ENCODE measurements at places on chromosomes 4 and X.

DNA sequence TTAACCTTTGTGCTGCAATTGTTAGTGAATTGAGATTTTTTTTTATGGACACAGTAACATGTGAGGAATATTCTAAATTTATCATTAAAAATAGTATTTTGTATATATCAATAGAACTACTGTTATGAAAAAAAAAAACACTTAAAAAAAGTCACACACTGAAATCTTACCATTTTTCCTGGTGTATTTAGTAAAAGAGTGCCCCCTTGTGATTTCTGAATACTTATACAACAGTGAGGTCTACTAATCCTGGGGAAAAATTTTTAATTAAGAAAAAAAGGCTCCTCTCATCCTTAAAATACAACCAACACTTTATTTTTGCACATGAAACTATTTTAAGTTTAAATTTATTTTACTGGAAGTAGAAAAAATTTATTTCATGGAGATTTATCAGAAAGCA, 56.4 kb upstream of the SPOCK3 start:
- no peak for DNase-seq

DNA sequence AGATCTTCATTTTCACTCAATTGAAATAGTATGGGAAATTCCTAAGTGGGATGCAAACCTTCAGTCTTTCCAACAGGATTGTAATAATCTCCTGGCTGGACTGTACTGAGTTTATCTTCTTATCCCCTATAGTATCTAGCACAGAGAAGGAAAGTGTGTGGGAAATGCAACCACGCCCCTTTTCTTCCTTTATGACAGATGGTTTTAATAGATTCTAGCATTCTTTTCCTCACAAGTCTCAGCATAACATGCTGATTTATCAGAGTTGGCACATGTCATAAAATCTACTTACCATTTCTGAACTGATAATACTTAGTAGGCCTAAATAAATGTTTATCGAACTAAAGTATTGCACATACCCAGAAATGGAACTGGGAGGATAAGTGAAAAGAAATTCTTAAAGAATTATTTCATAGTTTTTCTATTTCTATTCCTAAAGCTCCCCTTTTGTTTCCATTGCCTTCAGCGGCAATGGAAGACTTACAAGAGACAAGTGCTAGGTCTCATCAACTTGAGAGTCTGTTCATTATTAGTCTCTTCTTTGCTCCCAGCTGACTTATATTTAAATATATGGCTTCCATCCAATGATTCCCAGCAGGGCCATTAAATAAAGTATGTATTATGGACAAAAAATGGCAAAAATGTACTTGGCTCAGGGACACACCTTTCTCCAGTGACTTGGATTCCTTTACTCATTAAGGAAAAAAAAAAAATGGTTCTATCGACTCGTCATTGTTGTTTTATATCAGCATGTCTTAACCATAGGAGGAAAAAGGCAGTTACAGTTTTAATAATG, 484.5 kb downstream of the IL1RAPL1 start:
- DNase-seq, result no peak

DNA sequence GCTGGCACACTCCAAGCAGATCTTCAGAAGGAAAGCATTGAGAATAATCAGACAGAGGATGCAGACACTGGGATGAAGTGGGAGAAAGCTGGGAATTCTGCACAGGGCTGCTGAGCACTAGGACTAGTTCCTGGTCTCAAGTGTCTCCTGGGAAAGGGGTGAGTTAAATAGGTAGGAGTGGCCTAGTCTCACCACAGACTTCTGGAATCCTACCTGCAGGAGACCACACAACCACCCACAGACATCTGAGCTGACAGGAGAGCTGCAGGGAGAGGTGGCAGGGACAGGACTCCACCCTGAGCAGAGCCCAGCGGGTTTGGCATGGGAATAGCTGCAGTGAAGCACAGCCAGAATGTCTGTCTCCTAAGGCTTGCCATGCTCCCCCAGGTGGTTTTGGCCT, 95.1 kb upstream of the GALNTL6 start:
- no peak for DNase-seq

- DNase-seq, result no peak
Observed at GRCh38 chrX:479273-479981, 92.7 kb upstream of the PPP2R3B start.

- no peak for DNase-seq
Observed at GRCh38 chrX:48626401-48627298, 29.4 kb downstream of the WDR13 start.

- no peak for DNase-seq
Observed at GRCh38 chr4:14400307-14400706, 602.0 kb upstream of the CPEB2 start.

DNA sequence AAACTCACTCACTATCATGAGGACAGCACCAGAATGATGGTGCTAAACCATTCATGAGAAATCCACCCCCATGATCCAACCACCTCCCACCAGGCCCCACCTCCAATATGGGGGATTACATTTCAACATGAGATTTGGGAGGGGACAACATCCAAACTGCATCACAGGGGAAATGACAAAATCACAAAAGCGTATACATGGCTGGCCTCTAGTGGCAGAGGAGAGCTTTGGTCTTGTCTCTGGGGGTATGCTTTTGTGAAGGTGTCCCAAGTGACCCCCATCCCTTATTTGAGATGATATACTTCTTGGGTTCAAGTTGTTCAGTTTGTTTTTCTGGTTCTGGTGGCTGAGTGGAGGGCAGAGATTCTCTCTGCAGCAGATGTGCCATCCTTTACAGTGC, 8.5 kb upstream of the SETD7 start:
- DNase-seq, result no peak

- DNase-seq, result no peak
Observed at GRCh38 chr4:161005746-161006145, 1158.1 kb downstream of the FSTL5 start.

DNA sequence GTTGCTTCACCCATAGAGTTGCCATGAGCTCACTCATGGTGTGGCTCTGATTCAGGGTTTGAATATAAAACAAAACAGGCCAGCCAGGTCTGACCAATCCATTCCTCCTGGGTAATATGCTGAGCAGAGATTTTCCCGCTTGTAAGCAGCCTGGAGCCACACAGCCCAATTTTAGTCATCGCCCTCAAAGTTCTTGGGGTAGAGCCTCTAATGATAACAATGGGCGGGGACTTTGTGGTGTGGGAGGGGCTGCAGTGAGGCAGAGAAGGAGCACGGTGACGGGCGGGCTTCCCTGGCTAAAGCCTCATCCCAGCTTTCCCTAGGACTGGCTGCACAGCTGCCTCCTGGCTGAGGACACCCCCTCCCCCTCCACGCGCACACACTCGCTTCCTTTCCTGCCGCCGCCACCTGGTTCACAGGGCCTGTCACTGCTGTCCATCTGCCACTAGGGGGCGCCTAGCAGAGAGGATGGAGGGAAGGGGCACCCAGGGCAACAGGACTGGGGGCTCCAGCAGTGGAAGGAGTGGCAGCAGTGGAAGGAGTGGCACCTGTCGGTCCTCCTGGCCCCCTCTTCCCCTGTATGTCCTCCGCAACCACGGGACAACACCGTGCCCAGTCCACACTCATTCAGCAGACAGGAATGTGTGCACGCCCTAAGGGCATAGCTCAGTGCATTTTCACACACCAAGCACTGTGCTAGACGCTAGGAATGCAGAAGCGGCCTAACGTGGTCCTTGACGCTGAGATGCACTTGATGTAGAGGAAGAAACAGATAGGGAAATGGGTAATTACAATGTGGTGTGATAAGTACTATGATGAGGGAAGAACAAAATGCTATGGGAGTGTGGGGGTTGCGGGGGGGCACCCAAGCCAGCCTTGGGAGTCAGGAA, 26.8 kb downstream of the PRPS1 start:
- DNase-seq, result peak; percentile 42

DNA sequence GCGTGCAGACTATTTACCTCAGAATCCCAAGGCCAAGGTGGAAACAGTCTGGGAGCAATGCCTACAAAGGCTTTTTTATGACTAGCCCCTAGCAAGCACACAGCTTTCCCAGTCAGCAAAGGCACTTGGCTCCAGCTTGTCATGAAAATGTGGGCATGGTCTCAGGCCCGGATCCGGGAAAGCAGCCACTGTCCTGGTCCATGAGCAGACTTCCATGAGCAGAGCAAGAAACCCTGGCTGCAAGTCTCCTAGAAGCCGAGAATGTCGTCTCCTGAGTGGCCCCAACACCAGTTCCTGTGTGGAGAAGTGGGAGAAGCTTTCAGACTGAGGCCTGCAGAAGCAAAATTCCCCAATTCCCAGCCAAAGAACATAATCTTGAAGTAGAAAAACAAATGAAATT, 190.5 kb downstream of the MID1 start:
- DNase-seq, result no peak

- no peak for DNase-seq
Observed at GRCh38 chr4:89379511-89380044, 72.0 kb upstream of the GPRIN3 start.

DNA sequence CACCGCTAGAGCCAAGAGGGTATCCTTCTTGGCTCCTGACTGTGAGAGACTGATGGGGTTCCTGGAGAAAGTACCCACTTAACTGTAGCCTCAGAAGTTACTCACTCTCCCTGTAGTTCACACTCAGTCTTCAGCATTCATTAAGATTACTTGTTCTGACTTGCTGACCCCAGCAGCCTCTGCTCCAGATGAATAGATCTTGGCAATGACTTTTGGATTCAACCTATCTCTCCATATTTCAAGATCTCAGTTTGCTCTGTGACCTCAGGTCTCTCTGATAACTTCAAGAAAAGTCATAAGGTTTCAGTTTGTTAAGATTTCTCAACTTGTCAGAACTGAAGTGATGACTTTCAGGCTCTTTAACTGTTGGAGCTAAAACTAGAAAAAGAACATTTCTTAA, 825.6 kb downstream of the PCDH7 start:
- DNase-seq, result no peak

DNA sequence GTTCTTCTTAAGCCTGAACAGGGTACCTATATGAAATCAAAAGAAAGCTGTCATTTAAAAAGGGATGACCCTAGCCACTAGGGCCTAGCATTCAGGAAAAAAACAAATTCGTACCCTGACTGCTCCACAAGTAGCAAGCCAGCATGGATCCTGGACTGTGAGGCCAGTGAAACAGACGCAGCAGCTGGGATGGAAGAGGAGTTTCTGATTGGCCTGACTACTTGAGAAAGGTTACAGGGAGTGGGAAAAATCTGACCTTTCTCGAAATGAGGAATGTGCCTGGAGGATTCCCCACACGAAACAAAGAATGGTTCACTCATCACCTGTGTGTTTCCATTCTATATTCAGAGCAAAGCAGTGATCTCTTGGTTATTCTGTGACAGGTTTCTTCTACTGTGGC, 87.6 kb upstream of the JADE1 start:
- no peak for DNase-seq

GRCh38 chr4:88793475-88793874, 95.8 kb upstream of the NAP1L5 start:
- no peak for DNase-seq

GRCh38 chr4:69060651-69061308, 35.5 kb upstream of the UGT2B7 start:
- DNase-seq, result no peak

- no peak for DNase-seq
Observed at GRCh38 chr4:80257851-80258250, 8.6 kb upstream of the FGF5 start.

GRCh38 chrX:130994671-130995070, 63.5 kb upstream of the ARHGAP36 start:
- no peak for DNase-seq

DNA sequence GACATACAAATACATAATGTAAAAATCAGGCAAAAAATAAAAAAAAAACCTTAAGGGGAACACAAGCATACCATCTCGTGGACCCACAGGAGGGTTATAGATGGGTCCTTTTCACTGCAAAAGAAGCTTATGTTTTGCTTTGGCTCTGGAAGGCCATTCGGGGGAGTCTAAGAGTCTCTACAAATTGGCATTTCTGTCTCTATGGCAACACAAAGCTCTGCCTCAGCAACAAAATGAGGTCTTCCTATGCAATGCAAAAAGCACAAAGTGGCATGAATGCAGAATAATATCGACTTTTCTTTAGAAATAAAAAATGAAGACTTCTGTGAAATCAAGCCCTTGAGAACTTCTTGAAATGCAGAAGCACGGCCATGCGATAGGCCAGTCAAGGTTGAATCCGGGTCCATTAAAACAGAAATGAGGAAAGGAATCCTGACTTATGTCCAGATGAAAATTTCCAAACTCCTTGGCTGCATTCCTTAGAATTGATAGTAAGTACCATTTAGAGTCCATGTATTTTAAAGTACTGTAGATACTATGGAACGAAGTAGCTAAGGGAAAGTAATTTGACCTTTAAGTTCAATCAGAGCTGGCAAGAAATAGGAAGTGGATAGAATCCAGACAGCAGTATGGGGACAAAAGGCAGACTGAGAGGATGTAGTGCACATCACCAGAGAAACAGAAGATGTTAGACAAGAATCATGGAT, 63.7 kb upstream of the PDLIM3 start:
- no peak for DNase-seq

DNA sequence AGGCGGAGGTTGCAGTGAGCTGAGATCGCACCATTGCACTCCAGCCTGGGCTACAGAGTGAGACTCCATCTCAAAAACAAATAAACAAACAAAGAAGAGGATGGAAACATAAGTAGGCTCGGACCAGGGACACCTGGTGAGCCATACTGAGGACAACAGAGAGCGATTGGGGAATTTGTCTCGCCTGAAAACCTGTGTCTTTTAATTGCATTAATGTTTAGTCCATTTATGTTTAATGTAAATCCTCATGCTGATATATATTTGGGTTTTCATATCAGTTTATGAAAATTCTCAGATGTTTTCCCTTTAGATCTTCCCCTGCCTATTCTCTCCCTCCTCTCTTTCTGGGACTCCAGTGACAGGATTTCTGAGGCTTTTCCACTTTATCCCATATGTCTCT, 84.6 kb downstream of the EVC start:
- no peak for DNase-seq

GRCh38 chrX:46628460-46629371, 55.2 kb downstream of the CHST7 start:
- DNase-seq, result no peak

DNA sequence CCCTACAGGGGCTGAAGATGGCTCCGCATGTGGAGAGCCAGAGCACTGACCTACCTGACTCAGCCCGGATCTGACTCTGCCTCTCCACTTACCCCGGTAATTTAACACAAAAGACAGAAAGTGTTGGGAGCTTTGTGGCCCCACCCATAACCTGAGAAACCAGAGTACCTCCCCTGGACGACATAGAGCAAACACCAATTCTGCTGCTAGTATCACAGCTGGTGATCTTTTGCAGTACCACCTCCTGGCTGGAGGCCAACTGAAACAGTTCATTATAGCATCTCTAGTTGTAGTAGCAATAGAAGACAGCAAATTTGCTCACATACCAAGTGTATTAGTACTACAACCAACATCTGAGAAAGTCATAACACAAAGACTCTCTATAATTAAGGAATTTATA, 443.9 kb downstream of the KLHL4 start:
- DNase-seq, result no peak

DNA sequence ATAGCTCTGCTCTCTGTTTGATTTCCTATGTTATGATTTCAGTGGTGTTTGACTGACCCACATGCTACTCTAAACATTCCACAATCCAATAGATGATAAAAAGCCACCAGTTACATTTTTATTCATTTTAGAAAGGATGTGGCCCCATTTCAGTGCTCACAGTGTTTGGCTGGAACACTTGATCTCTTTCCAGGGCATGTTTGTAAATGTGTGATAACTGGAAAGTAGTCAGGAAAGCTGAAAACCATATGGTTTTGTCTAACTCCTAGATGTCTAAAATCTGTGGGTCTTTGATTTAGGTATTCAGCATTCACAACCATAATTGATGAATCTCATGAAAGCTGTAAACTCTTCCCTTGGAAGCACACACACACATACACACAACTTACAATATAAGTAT, 904.9 kb upstream of the AGA start:
- no peak for DNase-seq

GRCh38 chrX:123324625-123325024, 140.5 kb downstream of the GRIA3 start:
- no peak for DNase-seq

- DNase-seq, result no peak
Observed at GRCh38 chrX:73647632-73648322, 84.8 kb downstream of the CHIC1 start.
